IMR-90 (cell line): ENCODE measurements at places on chromosomes 6 and 20.

DNA sequence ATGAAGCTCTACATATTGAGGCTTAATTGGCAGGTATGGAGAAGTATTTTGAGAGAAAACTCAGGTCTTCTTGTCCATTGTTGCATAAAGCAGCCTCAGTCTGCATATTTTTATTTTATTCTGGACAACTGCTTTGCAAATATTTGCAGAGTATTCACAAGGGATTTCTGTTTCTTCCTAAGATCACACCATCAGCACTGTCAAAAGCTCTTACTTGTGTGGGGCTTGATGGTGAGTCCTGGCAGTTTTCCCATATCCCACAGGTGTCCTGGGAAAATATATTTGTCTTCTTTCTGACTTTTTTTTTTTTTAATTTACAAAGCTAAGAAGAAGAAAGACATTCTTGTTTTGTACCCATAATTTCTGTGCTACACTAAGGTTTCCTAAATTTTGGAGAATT is 16.9 kb upstream of the MLIP start:
- no peak for DNase-seq

- peak; percentile 93 for DNase-seq
Measured at GRCh38 chr6:73722318-73723060, 26.5 kb downstream of the CD109 start.

DNA sequence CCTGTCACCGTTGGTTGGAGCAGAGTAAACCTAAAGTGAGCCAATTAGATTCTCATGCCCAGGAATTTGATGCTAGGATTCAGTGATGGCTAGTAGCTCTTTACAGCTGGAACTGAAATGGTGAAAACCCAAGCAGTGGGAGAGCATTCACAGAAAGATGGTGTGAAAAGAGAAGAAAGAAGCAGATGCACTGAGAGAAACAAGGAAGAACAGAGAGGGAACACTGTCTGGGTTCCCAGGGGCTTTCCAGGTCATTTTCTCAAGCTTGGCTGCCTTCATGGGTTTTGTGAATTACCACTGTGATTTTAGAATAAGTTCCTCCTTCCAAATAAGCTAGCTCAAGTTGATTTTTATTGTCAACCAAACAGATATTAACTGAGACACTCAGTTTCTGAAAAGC is 104.1 kb upstream of the AKIRIN2 start:
- DNase-seq, result no peak

DNA sequence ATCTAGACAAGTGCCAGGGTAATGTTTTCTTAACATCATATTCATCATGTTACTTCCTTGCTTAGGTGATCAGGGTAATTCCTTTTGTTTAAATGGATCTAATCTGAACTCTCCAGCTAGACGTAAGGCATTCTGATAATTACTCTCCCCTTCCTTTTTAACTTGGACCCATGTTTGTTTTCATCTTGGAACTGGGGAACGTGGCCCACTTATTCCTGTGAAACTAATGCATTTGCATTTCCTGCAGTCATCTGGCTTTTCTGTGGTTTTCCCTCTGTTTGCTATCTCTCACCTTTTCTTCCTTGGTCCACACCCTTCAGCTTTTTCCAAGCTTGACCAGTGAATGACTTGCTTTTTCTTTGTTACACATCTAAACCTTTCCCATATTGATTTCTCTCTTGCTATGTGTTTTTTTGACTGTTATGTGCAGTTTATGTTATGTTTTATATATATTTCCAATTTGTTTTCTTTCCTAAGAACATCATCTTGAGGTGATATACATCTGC is 33.3 kb downstream of the SLX4IP start:
- DNase-seq, result no peak

GRCh38 chr6:122753688-122754056 is 25.8 kb upstream of the FABP7 start:
- DNase-seq, result no peak

GRCh38 chr6:35624341-35625070 is 64.2 kb downstream of the FKBP5 start:
- DNase-seq, result peak; percentile 27

DNA sequence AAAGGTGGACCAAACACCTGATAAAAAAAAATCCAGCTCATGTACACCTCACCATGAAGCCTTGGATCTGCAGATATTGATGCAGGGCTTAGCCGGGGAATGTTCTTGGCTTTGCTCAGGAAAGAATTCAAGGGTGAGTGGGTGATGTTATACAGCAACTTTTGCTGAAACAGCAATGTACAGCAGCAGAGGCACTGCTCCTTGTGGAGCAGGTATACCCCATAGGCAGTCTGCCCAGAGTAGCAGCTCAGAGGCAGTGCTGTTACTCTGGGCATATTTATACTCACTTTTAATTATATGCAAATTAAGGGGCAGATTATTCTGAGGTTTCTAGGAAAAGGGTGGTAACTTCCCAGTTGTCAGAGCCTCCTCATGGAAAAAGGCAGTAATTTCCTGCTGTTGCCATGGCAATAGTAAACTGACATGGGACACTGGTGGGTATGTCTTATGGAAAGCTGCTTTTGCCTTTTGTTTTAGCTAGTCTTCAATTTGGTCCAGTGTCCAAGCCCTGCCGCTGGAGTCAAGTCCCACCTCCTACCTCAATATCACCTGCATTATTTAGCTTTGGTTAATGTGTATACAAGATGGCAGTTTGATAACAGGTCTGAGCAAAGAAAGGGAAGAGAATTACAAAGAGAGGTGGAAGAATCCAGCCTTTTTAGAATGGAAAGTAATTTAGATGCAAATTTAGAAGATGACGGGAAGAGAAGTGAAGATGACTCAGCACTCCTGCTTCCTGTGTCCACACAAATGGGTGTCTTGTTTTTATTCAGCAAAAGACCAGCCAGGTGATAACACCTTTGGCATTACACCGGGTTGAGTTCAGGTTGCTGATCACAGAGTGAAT is 110.1 kb upstream of the JAG1 start:
- DNase-seq, result no peak

DNA sequence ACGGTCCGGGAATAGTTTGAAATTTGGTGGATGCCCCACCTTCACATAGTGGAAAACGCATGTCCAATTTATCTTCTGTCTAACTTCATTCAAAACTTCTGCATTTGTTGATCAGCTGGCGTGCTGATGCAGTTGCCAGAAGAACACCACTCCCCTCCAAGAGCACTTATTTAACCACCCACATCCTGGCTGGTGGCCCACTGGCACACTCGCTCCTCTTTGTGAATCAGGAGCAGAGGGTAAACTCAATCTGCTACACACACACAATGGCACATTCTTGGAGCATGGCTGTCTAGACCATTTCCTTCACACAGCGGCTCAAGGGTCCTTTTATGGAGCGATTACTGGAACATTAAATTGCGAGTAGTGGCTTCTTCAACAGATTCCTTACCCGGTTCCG is 55.1 kb upstream of the CEP162 start:
- peak; percentile 1 for DNase-seq

- DNase-seq, result peak; percentile 18
Measured at GRCh38 chr20:53224851-53225250, 252.7 kb downstream of the TSHZ2 start.
